ENCODE measurements at places on chromosomes 5 and 9.

DNA sequence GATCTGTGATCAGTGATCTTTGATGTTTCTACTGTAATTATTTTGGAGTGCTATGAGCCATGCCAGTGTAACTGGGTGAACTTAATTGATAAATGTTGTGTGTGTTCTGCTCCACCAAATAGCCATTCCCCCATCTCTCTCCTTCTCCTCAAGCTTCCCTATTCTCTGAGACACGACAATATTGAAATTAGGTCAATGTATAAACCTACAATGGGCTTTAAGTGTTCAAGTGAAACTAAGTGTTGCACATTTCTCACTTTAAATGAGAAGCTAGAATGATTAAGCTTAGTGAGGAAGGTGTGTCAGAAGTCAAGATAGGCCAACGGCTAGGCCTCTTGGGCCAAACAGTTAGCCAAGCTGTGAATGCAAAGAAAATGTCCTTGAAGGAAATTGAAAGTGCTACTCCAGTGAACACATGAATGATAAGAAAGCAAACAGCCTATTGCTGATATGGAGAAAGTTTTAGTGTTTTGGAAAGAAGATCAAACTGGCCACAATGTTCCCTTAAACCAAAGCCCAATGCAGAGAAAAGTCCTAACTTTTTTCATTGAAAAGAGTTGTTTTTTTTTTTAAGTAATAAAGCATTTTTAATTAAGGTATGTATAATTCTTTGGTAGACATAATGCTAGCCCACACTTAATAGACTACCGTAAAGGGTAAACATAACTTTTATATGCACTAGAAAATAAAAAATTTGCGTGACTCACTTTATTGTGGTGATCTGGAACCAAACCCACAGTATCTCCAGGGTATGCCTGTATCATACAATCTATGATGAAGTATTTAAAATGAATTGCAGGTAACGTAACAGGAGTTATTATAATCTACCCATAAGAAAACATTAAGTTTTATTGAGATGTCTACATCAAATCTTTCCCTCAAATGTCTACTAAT, 42.5 kb upstream of the ALDH1A1 start:
- no peak for DNase-seq

DNA sequence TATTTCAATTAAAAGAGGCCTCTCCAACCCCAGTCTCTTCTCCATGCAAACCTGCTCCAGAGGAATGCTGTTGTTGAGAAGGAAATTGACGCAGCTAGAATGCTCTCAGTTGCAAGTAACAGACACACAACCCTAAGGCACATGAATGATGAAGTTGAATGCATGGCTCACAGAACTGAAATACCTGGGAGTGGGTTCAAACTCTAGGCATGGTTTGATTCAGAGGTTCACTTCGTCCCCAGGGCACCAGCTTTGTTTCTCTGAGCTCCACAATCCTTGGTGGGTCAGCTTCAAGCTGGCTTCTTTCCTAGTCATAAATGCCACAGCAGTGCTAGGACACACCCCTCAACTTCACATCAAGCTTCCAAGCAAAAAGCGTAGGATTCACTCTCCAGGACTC, 4.6 kb downstream of the ACTL7B start:
- DNase-seq: no peak

GRCh38 chr9:20391208-20391607, 231.1 kb downstream of the MLLT3 start:
- no peak for DNase-seq

- no peak for DNase-seq
Observed at GRCh38 chr5:57503433-57503832, 20.8 kb upstream of the ACTBL2 start.

- no peak for DNase-seq
Observed at GRCh38 chr5:166679331-166679730, 1612.1 kb upstream of the WWC1 start.

GRCh38 chr9:136231478-136232297, 13.9 kb downstream of the QSOX2 start:
- DNase-seq: no peak

DNA sequence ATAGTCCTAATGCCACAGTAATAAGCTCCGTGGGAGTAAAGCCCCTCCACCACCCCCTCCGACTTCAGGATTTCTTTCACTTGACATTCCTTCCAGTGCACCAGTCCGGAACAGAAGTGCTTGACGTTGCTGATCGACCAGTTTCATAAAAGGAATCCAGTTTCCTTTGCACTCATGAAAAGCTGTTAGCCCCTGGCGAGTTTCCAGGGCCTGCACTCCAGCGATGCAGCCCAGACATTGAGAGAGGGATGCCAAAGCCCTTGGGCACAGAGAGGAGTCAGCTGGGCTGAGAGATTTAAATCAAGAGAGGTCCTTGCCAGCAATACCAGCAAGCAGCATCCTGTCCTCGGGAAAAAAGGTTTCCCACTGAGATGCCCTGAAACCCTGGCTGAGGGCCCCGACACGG, 170.1 kb downstream of the GABBR2 start:
- DNase-seq: no peak

DNA sequence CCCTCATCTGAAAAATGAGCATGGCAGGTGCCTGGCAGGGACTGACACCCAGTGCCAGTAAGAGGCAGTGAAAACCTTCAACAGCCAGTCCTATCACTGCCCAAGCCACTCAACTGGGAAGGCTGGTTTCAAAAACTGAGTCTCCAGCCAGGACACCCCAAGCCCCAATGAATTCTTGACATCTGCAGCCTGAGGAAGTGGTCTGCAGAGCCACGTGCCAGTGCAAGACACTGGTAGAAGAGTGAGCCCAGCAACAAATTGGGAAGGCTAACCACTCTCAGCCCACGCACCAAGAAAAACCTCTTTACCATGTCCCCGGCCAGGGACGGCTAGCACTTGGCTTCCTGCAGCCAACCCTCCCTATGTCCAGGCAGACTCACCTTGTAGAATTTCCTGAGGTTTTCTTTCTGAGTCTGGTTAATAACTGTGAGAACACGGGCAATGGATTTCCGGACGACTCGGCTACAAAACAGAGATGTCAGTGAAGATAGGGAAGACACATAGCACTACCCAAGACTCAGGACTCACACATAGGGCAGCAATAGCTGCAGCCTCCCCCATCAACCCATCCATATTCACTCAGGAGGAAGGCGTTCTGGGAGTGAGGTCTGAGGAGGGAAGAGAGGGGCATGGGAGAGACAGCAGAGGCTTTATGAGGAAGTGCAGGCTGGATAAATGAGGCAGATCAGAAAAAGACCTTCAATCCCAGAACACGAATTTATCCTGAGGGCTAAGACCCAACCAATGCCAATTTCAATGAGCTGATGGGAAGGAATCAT, 1.8 kb downstream of the RPL35 start:
- DNase-seq: no peak
